Globus pallidus (tissue), 1 donor: ENCODE measurements at places on chromosomes 2 and 18.

- no peak for DNase-seq
Measured at GRCh38 chr2:66568650-66569300, 133.8 kb downstream of the MEIS1 start.

GRCh38 chr2:236546561-236547002 lies 23.0 kb upstream of the ACKR3 start:
- DNase-seq: no peak

- DNase-seq: peak; percentile 72
Measured at GRCh38 chr2:239381709-239382134, 19.1 kb downstream of the HDAC4 start.

GRCh38 chr2:23423873-23424680 lies 39.1 kb downstream of the KLHL29 start:
- no peak for DNase-seq

DNA sequence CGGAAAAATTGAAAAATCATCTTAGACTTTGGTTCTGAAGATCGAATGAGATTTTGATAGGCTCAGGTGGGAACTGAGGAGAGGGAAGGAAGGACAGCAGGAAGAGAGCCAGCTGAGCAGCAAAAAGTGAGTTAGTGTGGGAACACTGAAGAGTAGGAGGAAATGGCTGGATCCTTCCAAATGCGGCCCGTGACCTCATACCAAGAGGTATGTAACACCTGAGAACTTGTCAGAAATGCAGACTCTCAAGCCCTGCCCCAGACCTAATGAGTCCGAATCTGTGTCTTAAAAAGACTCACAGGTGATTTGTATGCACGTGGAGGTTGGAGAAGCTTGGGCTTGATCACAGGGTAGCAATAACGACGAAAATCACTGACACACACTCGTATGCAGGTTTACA lies 42.0 kb downstream of the COL4A3 start:
- DNase-seq: no peak

DNA sequence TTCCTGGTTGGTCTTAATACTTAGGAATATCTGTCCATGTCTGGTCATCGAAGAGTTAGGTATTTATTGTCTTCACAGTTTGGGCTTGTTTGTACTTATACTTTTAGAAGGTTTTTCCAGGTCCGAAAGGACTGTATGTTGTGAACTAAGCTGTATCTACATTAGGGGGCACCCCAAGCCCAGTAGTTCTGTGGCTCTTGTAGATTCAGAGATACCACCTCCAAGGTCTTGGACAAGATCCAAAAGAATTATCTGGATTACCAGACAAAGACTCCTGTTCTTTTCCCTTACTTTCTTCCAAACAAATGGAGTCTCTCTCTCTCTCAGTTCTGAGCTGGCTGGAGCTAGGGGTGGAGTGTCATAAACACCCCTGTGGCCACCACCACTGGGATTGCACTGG lies 328.7 kb downstream of the ZNF804A start:
- DNase-seq: no peak

GRCh38 chr18:73861771-73862170 lies 285.9 kb downstream of the FBXO15 start:
- no peak for DNase-seq

- DNase-seq: no peak
Measured at GRCh38 chr2:38075507-38076151, at the start of gene CYP1B1. TSS of gene CYP1B1 (minus strand) at chr2:38076151. CDS start at chr2:38075388, 763 bp downstream.

- DNase-seq: no peak
Measured at GRCh38 chr18:7630731-7631442, 63.8 kb downstream of the PTPRM start.

DNA sequence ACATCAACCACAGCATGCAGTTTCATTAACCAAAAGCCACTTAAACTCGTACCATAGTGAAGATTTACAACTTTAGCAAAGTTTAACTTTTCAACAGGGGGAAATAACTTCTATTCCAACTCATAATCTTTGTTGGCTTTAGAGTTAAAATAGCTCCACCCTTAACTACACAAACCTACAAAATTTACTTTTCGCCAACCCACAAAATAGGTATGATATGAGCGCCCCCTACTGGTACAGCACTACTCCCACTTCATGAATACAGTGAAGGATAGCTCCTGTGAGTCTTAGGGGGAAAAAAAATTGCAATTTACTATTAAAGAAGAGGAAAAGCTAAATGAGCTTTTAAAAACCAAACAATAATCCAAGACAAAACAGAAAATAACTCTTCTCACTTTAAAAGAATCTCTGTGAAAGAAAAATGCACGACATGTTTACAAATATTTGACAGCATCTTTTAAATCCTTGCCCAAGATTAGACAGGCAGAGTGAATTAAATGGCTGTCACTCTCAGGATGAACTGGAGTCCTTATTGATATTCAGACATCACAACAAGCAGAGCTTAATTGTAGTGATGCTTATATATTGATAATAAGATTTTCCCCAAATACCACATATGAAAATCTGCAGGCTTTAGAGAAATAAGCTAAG lies 32.2 kb downstream of the TMEFF2 start:
- DNase-seq: peak; percentile 69

DNA sequence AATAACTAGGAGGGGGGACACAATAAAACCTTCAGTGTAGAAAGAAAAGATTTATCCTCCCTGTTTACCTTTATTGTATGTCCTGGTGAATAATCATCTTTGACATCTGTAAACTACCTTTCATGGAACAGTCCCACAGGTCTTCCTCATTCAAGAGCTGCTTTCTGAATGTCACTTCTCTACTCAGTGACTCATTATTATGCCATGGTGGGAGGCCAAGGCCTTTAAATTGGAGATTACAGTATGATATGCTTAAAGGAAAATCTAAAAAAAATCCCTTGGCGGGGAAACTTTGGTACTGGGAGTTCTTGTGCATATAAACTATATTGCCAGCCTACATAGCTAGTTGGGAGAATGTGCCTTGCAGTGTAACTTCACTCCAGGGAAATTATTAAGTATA lies 713.0 kb downstream of the TDRD15 start:
- no peak for DNase-seq

GRCh38 chr2:85421260-85422071 lies 3.0 kb downstream of the SH2D6 start:
- no peak for DNase-seq

DNA sequence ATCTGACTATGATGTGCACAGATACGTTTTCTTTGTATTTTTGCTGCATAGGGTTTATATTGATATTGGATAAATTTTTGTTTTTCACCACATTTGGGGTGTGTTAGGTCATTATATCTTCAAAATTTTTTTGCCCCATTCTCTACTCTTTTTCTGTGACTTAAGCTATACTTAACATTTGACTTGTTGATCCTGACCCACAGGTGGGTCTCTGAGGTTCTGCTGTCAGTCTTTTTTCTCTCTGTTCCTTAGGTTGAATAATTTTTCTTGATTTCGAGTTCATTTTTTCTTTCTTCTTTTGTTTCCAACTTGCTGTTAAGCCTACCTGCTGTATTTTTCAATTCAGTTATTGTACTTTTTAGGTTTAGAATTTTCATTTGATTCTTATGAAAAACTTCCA lies 12.1 kb downstream of the RAB3GAP1 start:
- DNase-seq: no peak

DNA sequence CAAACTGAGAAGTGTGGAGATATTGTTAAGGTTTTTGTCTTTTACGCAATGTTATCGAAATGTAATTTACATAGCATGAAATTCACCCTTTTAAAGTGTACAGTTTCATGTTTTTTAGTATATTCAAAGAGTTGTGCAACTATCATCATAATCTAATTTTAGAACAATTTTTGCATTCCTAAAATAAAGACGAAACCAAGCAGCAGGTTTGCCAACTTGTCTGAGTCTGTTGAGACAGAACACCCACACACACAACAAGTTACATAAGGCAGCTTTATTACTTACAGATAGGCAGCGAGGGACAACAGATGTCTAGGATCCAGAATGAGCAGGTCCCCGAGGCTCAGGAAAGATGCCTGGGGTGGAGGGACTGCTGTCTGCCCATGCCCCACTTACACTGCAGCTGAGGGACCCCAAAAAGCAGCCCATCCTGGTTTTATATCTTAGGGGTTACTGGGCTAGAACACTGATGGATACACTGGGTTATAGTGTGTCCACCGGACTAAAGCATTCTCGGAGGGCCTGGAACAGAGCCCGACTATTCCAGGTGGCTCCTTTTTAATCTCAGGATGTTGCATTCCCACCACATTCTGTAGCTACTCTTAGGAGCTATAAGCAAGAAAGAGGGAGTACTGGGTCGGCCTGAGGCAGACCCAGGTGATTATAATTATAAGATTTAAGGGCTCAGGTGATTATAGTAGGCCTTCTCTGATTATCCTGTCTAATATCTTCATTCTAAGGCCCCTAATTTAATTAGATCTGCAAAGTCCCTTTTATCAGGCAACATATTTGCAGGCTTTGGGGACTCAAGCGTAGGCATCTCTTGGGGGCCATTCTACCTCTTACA lies 150.2 kb upstream of the DOK6 start:
- DNase-seq: no peak
